Head of caudate nucleus (tissue), 42 donors: ENCODE measurements at places on chromosomes 3 and 15.

DNA sequence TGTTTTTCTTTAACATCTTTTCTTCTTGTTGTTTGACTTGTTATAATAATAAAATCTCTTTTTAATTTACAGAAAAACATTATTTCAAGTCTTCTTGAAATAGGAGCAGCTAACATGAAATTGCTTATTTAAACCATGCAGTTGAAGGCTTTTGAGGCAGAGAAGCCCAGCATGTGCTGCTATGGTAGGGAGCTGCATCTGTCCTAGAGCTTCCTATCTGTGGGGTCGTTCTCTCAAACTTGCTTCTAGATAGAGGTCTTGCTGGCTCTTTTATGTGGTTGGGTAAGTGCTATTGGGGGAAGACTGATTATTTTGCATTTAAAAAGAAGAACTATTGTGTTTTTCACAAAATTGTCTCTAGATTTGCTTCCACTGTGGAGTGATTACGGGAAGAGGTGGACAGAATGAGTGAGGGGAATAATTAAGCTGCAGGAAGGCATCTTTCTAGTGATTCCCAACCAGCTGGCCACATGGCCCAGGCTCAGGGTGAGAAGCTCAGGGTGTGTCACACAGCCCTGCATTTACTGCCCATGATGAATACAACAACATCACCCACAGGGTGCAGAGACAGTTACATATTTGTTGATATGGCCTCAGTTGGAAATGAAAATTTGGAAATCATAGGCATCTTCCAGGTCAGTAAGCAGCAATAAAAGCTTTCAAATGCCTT, 98.7 kb downstream of the CHST2 start:
- DNase-seq: no peak

GRCh38 chr3:45087155-45087554, 59.0 kb downstream of the CDCP1 start:
- no peak for DNase-seq

DNA sequence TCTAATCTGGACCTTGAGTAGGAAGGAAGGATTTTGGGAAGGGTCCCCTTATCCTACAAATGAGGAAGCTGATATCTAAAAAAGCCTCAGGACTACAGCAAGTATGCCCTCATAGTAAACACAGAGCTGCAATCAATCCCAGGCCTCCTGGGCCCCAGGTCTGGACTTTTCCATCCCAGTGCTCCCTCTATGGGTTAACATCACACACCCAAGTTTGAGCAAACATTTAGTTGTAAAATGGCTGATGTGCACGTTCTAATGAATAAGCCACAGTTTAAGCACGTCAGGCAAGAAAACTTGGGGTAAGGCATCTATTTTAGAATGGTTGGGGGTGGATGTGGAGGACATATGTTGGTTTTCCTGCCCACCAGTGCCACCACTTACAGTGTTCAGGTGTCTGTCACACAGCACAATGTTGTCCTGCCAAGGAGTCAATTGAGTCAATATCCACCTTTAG, 44.3 kb upstream of the UBE2E1 start:
- no peak for DNase-seq

- no peak for DNase-seq
These were observed 100.3 kb downstream of the LRRK1 start for GRCh38 chr15:101019366-101019896.

- no peak for DNase-seq
These were observed 79.0 kb downstream of the REC114 start for GRCh38 chr15:73522011-73522410.

DNA sequence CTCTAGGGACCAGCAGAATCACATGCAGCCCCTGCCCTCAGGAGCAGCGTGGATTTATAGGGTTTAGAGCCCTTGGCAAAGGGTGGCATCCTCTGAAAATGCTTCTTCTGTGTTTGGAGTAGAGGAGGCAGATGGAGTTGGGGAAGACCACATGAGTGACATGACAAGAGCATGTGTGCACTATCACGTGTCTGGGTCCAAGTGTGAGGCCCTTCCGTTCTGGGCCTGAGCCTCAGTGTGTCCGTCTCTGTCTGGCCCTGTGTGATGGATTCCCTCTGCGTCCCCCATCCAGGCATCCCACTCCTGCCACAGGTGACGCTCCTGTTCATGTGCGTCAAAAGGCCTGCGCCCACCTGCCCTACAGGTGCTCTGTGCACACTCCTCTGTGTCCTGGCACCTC, 30.1 kb downstream of the FGD5 start:
- DNase-seq: no peak

DNA sequence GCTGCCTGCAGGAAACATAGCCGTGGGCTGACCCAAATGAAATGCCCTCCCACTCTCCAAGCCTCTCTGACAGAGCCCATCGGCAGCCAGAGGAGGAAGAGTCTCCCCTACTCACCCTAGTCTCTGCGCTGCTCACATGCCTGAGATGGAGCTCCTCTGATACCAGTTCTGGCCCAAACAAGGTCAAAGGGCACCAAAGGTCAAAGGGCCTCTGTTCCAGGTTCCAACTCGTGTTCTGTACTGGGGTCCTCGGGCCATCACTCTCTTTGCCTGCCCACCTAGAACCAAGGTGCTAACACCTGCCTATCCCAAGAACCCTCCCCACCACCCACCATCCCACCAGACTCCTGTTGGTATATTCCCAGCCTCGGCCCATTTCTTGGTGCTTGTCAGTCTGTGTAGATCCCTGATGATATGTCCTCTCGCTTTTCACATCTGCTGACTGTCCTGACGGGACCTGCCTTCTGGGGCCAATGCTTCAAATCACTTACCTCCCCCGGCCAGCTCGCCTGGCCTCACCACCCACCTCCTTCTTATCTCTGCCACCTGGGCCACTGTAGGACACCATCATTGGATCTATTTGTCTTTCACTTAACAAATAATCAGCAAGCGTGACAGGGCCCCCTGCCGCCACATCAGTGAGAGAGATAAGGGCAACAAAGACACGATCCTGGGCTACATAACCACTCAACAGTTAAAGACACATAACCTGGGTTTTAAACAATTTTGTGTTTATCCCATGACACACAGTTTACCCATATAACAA, 90.4 kb downstream of the SRGAP3 start:
- DNase-seq: no peak

- DNase-seq: no peak
These were observed 21.6 kb upstream of the TIGIT start for GRCh38 chr3:114272271-114272670.

GRCh38 chr3:132164469-132165092, 129.8 kb upstream of the CPNE4 start:
- no peak for DNase-seq

- DNase-seq: peak; percentile 78
These were observed 41.5 kb upstream of the MFGE8 start for GRCh38 chr15:88954431-88955277.

- no peak for DNase-seq
These were observed 126.8 kb downstream of the DLG1 start for GRCh38 chr3:197171481-197172067.

DNA sequence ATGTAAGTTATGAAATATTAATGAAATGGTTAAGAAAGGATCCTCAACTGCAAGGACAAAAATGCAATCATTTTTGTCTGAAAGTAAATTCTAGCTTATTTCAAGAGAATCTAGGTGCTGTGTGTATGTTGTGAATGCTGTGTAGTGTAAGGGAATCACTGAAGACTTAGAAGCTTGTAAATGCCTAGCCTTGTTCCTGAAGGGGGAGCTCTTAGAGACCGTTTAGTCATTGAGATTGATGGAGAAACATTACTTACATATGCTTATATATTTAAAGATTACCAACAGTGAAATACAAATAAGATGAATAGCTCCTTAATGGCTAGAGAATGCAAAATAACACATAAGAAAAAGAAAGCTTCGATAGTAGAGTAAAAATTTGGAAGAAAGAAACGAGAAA, 67.9 kb downstream of the CNTN4 start:
- no peak for DNase-seq

GRCh38 chr3:24316887-24317383, 177.7 kb downstream of the THRB start:
- no peak for DNase-seq

DNA sequence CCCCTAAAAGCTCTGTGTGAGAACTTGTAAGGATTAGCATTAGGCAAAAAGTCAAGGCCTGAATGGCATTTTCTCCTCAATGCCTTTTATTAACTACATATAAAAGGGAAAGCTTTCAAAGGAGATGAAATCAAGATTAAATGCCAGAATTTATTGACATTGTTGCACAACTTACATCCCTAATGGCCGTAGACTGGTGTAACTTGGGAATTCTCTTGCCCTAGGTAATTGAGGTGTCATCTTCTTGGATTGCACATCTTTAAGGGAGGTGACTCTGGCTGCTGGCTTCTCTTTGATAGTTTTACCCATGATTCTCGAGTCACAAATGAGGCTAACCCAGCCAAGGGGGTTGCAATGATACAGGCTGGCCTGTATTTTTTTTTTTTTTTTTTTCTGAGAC, 249.1 kb downstream of the TBL1XR1 start:
- DNase-seq: no peak

DNA sequence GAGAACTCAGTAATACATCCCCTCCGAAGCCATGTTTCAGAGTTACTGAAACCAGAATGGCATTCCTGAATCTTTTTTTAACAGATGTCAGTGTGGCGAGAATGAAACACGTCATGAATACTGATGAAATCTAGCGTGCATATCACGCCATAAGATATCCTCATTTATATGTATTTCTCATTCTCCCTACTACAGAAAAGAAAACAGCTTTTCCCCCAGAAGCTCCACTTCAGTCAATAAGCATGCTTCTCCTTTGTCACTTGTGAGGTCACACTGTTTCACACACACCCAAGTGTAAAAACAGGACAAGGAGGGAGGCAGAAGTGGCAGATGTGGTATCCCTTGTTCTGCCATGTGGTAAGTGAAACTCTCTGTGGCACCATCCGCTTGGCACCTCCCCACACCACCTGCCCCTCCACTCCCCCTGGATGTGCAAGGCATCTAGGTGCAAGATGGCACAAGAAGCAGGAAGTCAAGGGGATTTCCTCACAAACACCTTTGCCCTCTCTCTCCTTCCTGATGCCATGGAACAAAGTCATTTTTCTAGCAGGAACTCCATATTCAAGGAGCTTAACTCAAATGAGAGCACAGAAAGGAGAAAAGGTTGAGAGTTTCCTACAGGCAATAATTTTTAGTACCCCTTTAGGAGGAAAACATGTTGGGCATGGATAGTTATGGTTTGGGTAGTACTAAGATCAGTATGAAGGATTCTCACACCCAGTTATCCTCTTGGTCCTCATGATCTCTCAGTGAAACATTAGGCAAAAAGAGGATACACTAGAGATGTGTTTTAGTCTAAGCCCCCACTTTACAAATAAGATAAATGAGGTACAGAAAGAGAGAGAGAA, 47.5 kb upstream of the FRMD4B start:
- DNase-seq: no peak

DNA sequence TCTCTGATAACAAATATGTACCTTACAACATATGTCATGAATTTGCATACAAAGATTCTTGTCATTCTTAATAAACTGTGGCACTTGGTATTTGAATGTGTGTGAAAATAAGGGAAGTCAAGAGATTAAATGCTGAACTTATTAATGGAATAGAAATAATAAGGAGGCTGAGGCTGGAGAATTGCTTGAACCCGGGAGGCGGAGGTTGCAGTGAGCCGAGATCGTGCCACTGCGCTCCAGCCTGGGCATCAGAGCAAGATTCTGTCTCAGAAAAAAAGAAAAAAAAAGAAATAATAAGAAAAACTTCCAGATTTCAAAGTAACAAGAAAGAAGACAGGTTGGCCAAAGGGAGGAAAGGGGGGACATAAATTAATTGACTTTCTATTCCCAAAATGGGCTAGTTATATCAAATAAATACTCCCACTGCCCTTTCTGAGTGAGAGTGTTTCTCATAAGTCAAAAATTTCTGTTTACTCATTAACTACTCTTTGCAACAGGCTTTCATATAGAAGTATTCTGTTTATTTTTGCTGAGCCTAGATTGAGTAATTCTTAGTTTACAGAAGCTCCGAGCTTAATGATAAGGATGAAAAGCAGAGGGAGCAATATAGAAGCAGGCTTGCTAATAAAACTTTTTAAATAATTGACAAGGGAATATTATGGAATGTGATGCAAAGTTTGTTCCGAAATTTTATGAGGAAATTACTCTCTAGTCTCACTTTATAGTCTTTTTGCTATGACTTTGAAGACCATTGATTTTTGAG, 25.6 kb downstream of the KNG1 start:
- DNase-seq: no peak

GRCh38 chr3:132606085-132606484, 9.0 kb downstream of the ACKR4 start:
- DNase-seq: no peak

DNA sequence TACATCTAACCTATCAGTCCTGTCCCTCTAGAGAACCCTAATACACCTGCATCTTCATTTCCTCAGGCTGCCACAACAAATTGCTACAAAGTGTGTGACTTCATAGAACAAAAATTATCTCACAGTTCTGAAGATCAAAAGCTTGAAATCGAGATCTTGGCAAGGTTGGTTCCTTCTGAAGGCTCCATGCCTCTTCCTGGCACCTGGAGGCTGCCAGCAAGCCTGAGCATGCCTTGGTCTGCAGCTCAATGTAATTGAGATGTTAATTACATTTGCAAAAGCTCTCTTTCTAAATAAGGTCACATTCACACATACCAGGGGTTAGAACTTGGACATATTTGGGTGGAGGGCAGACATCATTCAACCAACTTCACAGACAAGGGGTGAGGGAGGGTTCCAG, 86.4 kb upstream of the ABHD17C start:
- DNase-seq: no peak

GRCh38 chr3:195895078-195895860, 13.1 kb downstream of the TNK2 start:
- DNase-seq: peak; percentile 57

DNA sequence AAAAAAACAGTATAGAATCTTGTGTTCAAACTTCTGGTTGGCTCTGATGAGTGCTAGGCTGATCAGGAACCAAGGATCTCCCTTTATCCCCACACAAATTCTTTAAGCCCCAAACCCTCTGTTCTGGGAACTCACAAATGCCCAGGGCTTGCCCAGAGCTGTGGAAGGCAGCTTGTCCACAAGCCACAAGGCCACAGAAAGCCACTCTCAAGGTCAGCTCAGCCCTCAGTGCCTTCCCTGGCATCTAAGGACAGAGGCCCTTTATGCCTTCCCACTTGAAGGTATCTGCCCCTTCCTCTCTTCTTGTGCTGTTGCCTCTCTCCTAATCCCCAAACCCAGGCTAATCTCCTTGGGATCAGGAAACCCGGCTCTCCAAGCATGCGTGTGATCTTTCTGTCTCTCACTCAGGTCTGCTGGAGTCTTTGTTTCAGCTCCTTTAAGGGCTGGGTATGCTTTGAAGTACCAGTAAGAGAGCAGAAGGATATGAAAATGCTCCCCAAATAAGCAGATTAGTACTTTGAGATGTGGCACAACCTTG, 145.0 kb upstream of the TRIM42 start:
- DNase-seq: no peak
